ENCODE measurements at places on chromosomes 1 and 21.

DNA sequence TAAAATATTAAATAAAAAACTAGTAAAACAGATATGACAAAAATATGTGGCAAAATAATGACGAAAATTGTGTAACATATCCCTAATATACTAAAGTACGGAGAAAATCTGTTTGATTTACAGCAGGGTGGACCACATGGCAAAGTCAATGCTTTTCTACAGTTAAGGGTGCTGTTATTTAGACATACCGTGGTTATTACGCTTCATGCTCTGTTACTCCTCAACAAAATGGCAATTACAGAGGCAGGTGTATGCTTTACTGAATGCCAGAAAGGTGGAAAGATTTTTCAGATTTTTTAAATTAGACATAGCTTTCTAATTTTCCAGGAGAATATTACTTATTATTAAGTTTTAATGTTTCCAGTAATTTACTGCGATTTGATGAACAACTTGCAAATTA, 343.9 kb upstream of the DPYD start:
- peak; percentile 23 for DNase-seq

GRCh38 chr1:6596886-6597776, 5.5 kb downstream of the KLHL21 start:
- no peak for DNase-seq

GRCh38 chr1:23216771-23217420, 406 bp downstream of the HTR1D start:
- DNase-seq: no peak

DNA sequence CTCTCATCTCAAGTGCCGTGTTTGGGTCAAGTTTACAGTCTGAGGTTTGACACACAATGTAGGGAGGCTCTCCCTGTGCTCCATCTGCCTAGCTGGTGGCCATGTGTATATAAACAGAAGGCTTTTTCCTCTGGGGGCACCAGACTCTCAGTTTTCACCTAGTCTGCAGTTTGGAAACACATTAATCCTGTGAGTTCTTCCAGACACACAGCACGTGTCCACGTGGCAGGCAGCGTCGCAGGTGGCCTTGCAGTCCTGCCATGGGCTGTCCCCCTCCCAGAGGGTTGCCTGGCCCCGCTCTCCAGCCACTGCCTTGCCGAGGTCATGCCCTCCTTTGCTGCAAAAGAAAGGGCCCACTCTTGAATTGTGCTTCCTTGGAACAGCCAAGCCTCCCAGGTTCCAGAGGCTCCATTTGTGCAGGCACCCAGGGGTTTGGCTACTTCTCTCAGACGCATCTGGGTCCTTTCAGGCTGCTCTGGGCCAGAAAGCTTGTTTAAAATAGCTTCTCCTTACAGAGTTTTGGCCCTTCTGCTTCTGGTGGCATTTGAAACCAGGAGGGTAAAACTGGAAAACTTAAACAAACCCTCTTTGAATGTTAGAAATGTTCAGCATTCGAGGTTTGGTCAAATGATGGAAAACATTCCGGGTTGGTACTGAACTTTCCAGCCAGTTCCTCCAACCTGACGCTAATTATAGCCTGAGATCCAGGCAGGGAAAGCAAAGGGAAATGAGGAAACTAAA, 4.4 kb upstream of the RUNX1 start:
- DNase-seq: no peak

DNA sequence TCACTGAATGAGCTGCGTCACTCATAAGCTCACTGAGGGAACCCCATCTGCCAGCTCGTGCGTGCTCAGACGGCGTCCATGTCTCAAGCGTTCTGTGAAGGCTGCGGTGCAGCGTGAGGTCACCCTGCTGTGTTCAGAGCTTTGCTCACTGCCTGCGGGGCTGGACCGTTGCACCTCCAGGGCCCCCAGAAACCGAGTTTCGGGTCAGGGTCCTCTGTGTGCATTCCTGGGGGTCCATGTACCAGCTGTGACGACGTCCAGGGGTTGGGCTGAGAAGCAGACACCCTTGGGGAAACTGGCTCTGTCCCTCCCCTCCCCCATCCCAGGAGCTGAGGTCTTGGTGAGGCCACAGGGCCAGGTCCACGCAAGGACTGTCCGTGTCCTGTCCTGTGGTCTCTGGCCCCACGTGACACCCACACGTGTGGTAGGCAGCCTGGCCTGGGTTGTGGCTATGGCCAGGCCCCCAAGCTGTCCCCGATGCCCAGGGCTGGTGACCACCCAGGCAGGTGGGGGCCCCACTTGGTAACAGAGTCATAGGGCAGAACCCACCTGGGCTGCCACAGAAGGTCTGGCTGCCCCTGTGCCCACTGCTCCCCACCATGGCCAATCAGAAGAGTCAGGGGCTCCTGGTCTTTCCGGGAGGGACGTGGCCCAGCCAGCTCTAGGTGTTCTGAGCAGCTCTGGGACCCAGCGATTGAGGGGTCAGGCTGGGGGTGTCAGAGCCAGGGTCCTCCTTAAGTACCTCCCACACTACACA, 24.4 kb downstream of the FTCD start:
- DNase-seq: no peak

DNA sequence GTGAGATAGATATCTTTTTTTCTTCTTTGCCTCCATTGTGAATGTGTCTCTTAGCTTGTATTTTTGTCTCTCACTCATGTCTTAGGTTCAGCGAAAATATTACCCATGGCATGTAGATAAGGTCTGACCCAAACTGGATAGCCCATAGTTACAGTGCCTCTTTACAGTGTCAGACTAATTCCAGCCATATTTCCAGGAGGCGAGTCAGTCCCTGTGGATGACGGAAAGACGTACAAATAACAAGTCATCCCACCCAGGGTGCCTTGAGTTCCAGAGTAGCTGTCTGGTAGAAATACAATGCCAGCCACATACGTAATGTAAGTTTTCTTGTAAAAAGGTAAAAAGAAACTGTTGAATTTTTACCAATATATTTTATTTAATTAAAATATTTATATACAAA, 157.3 kb downstream of the ZNF281 start:
- no peak for DNase-seq

DNA sequence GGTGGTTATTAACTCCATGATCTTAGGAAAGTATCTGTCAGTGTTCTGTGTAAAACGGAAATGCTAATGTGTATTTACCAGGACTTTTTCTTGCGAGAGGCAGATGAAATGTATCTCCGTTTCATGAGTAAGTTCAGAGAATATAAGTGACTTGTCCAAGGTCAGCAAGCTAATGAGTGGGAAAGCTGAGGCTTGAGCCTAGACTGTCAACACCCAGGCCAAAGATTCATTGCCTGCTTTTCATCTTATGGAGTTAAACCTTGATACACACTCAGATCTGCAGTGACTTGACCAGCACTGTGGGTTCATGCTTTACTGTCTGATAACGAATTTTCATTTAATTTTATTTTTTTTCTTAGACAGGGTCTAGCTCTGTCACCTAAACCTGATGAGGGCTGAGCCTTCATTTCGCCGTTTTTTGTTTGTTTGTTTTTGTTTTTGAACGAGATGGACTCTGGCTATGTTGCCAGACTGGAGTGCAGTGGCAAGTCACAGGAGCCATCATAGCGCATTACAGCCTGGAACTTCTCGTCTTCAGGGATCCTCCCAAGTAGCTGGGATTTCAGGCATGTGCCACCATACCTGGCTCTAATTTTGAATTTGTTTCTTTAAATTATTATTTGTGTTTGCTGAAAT, 918 bp upstream of the JTB start:
- no peak for DNase-seq

DNA sequence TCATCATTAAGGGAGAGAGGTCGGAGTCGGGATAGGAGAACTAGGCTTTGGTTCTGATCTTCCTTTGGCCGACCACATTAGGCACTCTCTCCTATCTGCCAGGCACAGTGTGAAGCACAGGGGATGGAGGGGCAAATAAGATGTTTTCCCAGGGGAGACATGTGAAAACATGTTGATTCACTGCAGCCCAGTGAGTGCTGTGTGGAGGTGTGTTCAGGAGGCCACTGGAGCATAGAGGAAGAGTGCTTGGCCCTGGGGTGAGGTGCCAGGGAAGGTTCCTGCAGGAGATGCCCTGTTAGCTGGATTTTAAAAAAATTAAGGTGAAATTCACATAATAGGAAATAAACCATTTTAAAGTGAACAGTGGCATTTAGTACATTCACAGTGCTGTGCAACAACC, 3.7 kb downstream of the VANGL2 start:
- DNase-seq: no peak

DNA sequence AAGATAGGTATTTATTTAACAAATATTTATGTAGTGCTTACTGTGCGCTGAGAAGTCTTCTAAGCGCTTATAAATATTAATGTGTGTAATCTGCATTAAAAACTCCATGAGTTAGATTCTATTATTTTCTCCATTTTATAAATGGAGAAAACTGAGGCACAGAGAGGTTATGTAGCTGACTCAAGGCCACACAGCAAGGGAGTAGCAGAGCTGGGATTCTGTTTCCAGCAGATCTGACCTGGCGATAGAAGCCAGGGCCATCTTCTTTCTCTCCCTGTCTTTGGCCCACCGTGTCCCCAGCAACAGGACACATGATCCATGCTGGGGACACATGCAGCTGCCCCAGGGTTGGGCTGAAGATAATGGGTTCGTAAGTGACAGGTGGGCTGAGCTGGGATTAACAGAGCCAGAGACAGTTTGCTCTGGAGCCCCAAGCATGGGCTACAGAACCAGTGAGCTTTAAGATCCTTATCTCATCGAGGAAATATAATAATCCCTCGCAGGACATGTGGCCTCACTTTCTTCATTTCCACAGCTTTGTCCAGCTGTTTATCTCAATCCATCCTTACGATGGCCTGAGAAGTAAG, 30.3 kb downstream of the IGSF21 start:
- DNase-seq: no peak

DNA sequence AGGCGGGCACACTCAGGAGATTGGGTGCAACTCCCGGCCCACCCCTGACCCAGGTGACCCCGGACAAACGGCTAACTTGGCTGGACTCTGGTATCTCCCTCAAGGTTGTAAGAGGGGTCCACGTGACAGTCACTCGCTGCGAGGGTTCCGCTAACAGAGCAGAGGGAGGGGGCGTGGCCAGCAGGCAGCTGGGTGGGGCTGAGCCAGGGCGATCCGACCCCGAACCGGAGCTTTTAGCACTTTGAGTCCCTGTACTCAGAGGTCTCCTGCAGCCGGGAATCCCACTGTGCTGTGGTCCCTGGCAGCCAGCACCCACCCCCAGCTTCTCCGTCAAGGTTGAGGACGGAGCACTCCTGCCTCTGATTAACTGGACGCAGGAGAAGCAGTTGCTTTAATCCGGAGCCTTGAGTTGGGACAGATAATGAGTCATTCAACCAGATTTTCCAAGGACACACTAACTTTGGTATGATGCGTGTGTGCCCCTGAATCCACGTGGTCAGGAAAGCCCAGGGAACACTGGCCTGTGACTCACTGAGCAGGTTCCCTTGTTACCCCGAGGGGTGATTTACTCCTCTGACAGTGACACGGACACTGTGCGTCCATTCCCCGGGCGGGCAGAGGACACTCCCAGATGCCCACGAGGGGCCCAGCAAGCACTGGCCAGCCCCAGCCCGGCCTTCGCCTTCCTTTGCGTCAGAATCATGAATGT, 16.8 kb downstream of the TRPM2 start:
- peak; percentile 45 for DNase-seq

DNA sequence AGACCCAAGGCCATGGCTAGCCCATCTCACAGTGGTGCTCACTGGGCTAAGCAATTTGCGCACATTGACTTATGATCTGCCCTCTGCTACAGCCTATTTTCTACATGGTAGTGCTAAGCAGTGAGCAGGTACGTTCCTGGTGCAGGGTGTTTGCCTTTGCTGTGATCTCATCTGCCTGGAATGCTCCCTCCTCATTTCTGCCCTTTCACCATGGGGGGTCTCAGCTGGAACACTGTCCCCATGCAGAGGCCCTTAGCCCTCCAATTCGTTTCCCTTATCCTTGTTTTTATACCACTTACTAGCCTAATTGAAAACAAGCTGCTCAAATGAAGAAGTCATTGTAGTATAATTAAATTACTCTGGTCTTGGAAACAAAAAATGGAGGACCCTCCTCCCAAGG, 2.0 kb upstream of the B3GALT5 start:
- DNase-seq: peak; percentile 84

- DNase-seq: no peak
These were observed 172.8 kb downstream of the MATN1 start for GRCh38 chr1:30550365-30551220.

GRCh38 chr21:45126204-45126626, 51.8 kb downstream of the ADARB1 start:
- DNase-seq: peak; percentile 87

DNA sequence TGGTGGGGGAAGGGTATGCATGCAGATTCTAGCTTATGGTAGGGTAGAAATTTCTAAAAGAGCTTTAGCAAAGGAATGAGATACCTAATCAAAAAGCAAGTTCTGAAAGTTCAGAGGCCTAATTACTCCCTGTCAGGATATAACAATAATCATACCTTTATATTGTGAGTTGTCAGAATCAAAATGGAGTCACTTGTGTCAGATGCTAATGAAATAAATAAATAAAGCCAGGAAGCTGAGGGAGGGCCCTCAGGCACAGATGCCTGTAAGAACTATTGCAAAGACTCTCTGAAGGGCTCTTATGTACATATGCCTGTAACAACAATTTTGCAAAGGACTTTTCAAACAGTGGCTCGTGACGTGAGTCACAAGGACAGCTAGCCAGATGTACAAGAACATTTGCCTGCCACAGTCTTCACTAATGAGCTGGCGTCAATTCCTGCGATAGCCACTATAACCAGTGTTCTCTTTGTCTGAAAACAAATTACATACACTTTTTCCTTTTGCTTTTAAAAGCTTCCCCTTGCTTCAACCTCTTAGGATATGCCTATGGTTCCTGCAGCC, 27.4 kb upstream of the DNASE2B start:
- DNase-seq: peak; percentile 83

DNA sequence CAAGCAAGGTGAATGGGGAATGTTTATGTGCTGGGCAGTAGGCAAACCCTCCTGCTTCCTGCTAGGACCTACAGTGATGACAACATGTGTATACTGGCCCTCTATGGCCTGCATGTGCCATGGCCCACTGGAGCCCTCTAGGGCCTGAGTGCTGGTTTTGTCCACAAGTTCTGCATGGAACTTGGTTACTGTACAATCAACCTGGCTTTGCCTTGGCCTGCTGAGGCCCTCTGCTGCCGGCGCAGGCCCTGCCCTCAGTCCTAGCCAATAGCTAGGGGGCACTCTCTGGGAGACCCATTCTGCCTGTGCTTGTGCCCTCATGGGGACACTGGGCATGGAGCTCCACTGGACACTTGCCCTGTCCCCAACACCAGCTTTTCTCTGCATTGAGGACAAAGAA, 138.6 kb upstream of the NGF start:
- no peak for DNase-seq

DNA sequence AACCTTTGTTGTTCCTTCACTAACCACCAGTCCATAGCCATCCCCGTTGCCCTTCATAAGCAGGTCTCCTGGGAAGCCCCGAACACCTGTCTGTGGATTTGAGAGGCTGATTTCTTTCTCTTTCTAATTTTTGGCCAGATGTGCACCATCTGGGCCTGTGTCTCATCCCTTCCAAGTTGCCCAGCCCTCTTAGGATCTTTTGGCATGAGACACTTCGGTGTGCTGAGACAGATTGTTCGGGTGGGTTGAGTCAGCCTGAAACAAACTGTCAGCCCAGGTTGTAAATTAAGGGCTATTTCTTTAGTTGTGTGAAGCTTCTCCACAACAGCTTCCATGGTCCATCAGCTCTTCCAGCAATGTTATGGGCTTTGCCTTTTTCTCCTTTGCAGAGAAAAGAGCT, 1.4 kb upstream of the DNAJC11 start:
- DNase-seq: no peak

- no peak for DNase-seq
These were observed 8.4 kb upstream of the USP33 start for GRCh38 chr1:77768006-77768405.

- no peak for DNase-seq
These were observed 21.2 kb upstream of the CAPN2 start for GRCh38 chr1:223691121-223691520.

- no peak for DNase-seq
These were observed 22.3 kb downstream of the DHRS3 start for GRCh38 chr1:12595757-12596006.

GRCh38 chr1:157439302-157439954, 112.9 kb downstream of the FCRL5 start:
- no peak for DNase-seq
